ENCODE measurements at places on chromosomes 3 and 15. TPM values are rescaled to one million over a fixed set of nuclear protein-coding genes. Genes with fewer than 3 reads are reported as not detected.

- peaks cover 18% of the 10 kb centered on the region for H3K36me3 ChIP-seq
- DNase-seq, result no peak
- H3K27ac ChIP-seq, result no peak overlapping the region
Observed at GRCh38 chr15:30922480-30923311, 19.0 kb downstream of the FAN1 start.

- H3K4me1 ChIP-seq, result peaks cover 45% of the 10 kb centered on the region
- no peak for DNase-seq
- H3K27ac ChIP-seq, result no peak overlapping the region
- no peak overlapping the region for H3K4me3 ChIP-seq
- H3K36me3 ChIP-seq, result no peaks in the 10 kb centered on the region
Observed at GRCh38 chr15:31442699-31443111, 116.1 kb downstream of the KLF13 start.

Gene SLITRK3
- total RNA-seq, result not detected

- no peak overlapping the region for H3K27ac ChIP-seq
- H3K27me3 ChIP-seq, result no peaks in the 10 kb centered on the region
- DNase-seq, result no peak
- peaks cover 2% of the 10 kb centered on the region for H3K4me1 ChIP-seq
Observed at GRCh38 chr3:129614927-129615363, 8.5 kb upstream of the PLXND1 start.

Gene KNL1
- total RNA-seq, result 2.8 TPM

Gene SGO1
- 0.70 TPM for total RNA-seq

Gene NUTM1
- not detected for total RNA-seq

DNA sequence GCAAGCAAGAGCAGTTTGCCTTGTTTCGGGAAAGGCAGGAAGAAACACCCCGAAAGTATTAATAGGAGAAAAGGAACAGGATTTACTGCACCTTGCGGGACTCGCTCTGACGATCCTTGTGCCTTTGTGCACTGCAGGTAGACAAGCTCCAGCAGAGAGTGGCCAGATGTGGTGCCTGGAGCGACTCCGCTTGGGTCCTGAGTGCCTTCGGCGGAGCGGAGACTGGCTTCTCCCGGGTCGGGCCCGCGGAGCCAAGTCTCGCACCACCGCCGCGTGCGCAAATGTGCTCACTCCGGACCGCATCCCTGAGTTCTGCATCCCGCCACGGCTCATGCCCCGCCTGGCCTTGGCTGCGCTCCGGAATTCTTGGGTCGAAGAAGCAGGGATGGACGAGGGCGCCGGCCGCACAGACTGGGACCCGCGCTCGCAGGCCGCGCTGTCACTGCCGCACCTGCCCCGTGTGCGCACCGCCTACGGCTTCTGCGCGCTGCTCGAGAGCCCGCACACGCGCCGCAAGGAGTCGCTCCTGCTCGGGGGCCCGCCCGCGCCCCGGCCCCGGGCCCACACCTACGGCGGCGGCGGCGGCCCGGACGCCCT is 769 bp downstream of the C2CD4A start:
- H3K36me3 ChIP-seq, result no peaks in the 10 kb centered on the region
- DNase-seq, result peak; percentile 10
- peak overlapping the region; percentile 70 for H3K4me3 ChIP-seq

Gene WDR93
- total RNA-seq, result not detected

GRCh38 chr3:9549600-9549999 is 4.0 kb downstream of the LHFPL4 start:
- H3K36me3 ChIP-seq, result no peaks in the 10 kb centered on the region
- DNase-seq, result no peak
- H3K4me3 ChIP-seq, result no peak overlapping the region
- H3K27ac ChIP-seq, result no peak overlapping the region
- H3K4me1 ChIP-seq, result no peaks in the 10 kb centered on the region
- peaks cover 2% of the 10 kb centered on the region for H3K27me3 ChIP-seq

Gene PLSCR2
- total RNA-seq, result not detected

GRCh38 chr3:126028096-126028495 is 55.8 kb downstream of the SLC41A3 start:
- peak overlapping the region; percentile 12 for H3K4me3 ChIP-seq
- no peaks in the 10 kb centered on the region for H3K27me3 ChIP-seq
- H3K4me1 ChIP-seq, result peaks cover 21% of the 10 kb centered on the region
- H3K27ac ChIP-seq, result no peak overlapping the region

Gene CSNK1G1
- total RNA-seq, result 23.0 TPM

- no peaks in the 10 kb centered on the region for H3K4me1 ChIP-seq
- H3K27me3 ChIP-seq, result no peaks in the 10 kb centered on the region
- H3K4me3 ChIP-seq, result no peak overlapping the region
- H3K36me3 ChIP-seq, result no peaks in the 10 kb centered on the region
- no peak for DNase-seq
Observed at GRCh38 chr3:190848870-190849269, 13.6 kb downstream of the GMNC start.

- H3K27ac ChIP-seq, result no peak overlapping the region
- H3K4me1 ChIP-seq, result no peaks in the 10 kb centered on the region
- peaks cover 2% of the 10 kb centered on the region for H3K27me3 ChIP-seq
- DNase-seq, result no peak
- no peak overlapping the region for H3K4me3 ChIP-seq
Observed at GRCh38 chr3:66538390-66538789, 37.6 kb upstream of the LRIG1 start.

DNA sequence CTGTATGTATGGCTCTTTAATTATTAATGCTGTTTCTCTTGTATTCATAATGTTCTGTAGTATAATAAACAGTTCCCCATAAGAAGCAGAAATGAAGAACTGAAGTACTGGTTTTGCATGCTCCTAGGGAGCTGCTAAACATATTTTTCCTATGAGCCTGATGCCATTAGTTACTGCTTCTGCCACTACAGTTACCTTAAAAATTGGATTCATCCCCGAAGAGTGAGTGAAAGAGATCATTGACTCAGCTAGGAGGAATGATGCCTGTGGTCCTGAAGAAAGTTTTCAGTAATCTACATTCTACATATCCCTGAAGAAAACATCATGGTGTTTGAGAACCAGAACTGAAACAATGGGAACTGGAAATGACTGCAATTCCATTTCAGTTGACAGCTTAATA is 37.1 kb upstream of the ST3GAL6 start:
- no peak overlapping the region for H3K4me3 ChIP-seq
- H3K36me3 ChIP-seq, result no peaks in the 10 kb centered on the region
- H3K4me1 ChIP-seq, result no peaks in the 10 kb centered on the region
- H3K27ac ChIP-seq, result no peak overlapping the region
- no peak for DNase-seq
- H3K27me3 ChIP-seq, result no peaks in the 10 kb centered on the region

GRCh38 chr3:48493203-48493501 is 10.8 kb downstream of the SHISA5 start:
- no peak overlapping the region for H3K27ac ChIP-seq
- no peaks in the 10 kb centered on the region for H3K36me3 ChIP-seq
- no peak for DNase-seq
- no peaks in the 10 kb centered on the region for H3K4me1 ChIP-seq

DNA sequence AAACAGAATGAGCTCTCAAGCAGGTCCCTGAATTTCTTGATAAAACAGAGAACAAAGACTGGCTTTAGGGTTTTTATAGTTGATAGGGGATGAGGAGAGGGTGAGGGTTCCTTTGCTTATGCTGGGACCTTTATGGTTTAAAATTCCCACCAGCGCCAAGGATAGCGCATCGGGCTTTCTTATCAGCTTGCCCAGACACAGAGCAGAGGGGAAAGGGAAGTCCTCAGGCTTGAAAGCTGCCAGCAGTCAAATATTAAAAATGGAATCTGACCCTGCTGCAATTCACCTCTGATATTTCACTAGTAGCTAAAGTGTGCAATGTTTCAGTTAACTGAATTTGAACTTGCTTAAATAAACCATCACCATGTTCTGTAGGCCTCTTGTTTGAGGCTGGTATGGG is 55.0 kb upstream of the EPHA3 start:
- no peaks in the 10 kb centered on the region for H3K36me3 ChIP-seq
- H3K27me3 ChIP-seq, result no peaks in the 10 kb centered on the region
- H3K4me3 ChIP-seq, result no peak overlapping the region
- H3K4me1 ChIP-seq, result no peaks in the 10 kb centered on the region
- no peak overlapping the region for H3K27ac ChIP-seq

DNA sequence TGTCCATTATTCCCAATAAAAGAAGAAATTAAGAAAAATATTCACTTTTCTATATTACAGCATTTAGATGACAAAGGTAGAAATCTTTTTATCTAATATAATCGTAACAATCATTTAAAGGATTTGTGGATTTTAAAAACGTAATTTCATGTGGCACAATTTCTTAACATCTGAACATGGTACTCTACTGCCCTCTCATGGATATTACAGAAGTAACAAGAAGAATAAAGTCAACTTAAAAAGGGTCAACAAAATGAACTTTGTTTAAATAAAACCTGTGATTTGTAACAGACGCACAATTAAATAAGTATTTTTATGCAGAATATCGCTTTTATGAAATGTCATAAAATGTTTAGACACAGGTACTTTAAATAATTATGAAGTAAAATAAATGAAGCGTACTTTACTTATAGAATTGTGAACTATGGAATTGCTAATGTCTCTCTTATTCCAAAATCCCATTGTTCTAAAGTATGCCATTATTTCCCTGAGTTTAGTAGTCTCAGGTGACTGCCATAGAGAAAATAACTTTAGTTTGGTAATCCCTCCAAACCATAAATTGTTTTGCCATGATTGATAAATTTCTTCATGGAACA is 366.8 kb upstream of the ZNF385D start:
- H3K4me1 ChIP-seq, result no peaks in the 10 kb centered on the region
- no peak overlapping the region for H3K4me3 ChIP-seq
- no peak for DNase-seq

- H3K4me1 ChIP-seq, result no peaks in the 10 kb centered on the region
- H3K36me3 ChIP-seq, result no peaks in the 10 kb centered on the region
- no peaks in the 10 kb centered on the region for H3K27me3 ChIP-seq
- DNase-seq, result no peak
Observed at GRCh38 chr3:130973406-130973805, 53.2 kb downstream of the ASTE1 start.

Gene CACNA2D2
- total RNA-seq, result 4.0 TPM

GRCh38 chr3:13019243-13020095 is 53.8 kb downstream of the IQSEC1 start:
- no peak overlapping the region for H3K27ac ChIP-seq
- no peaks in the 10 kb centered on the region for H3K36me3 ChIP-seq
- no peaks in the 10 kb centered on the region for H3K27me3 ChIP-seq
- H3K4me1 ChIP-seq, result peaks cover 17% of the 10 kb centered on the region

- H3K27me3 ChIP-seq, result no peaks in the 10 kb centered on the region
- peaks cover 11% of the 10 kb centered on the region for H3K36me3 ChIP-seq
- peak overlapping the region; percentile 71 for H3K4me3 ChIP-seq
- H3K27ac ChIP-seq, result peak overlapping the region; percentile 99
- peak; percentile 43 for DNase-seq
- H3K4me1 ChIP-seq, result peaks cover 34% of the 10 kb centered on the region
Observed at GRCh38 chr15:44729408-44730127, 6.8 kb upstream of the TRIM69 start.

DNA sequence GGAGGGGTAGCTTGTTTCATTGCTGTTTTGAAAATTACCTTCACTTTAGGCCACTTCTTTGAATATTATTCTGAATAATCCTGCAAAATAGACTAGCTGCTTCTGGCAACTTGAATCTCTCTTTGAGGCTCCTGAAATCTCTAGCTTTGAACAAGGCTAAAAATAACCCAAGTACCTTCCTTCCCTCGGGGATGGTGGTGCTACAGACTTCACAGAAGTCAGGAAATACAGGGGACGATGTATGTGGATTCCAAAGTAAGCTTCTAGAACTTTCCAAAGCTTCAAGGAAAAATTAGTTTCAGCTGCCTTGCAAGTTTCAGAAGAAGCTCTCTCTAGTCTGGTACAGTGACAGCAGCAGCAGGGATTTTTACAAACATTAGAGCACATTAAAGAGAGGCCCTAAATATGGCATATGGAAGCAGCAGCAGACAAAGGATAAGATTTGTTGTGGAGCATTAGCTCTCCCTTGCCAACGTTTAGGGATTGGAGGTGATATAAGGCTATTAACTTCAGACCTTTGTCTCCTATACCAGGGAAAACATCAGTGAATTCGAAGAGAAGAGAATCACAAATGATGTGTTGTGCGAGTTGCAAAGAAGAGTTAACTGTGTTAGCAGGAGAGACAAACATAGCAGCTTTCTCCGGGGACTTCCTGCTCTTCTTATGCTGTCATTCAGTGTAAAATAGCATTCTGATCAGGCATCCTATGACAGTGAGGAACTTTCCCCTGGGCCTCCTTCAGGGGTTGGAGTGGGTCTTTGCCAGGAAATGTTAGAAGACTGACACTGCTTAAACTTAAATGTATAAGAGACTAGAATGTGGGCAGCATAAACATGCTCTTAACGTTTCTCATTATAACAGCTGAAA is 783.0 kb upstream of the ARPP21 start:
- DNase-seq, result no peak
- H3K4me1 ChIP-seq, result peaks cover 2% of the 10 kb centered on the region
- H3K27ac ChIP-seq, result no peak overlapping the region
- no peaks in the 10 kb centered on the region for H3K27me3 ChIP-seq
- no peaks in the 10 kb centered on the region for H3K36me3 ChIP-seq

DNA sequence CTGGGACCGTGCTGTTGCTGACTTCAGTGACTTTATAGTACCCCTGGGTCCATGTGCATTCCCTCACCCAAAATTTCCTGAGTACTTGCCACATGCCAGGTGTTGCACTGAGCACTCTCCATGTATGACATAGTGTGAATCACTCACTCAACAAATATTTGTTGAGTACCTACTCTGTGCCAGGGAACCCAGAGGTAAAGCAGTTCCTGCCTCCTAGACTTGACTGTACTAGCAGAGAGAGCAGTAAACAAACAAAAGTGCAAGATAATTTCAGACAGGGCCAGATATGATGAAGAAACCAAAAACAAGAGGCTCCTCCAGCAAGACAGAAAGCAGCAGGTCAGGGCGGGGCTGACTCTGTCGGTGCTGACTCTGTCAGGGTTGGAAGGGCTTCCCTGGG is 12.2 kb downstream of the TGM4 start:
- H3K27me3 ChIP-seq, result peaks cover 36% of the 10 kb centered on the region
- no peak overlapping the region for H3K4me3 ChIP-seq
- no peak overlapping the region for H3K27ac ChIP-seq
- H3K36me3 ChIP-seq, result no peaks in the 10 kb centered on the region
- no peaks in the 10 kb centered on the region for H3K4me1 ChIP-seq

Gene ABI3BP
- not detected for total RNA-seq

- DNase-seq, result no peak
- H3K27me3 ChIP-seq, result no peaks in the 10 kb centered on the region
- no peak overlapping the region for H3K4me3 ChIP-seq
- H3K36me3 ChIP-seq, result no peaks in the 10 kb centered on the region
Observed at GRCh38 chr3:156888576-156888975, 62.4 kb downstream of the LEKR1 start.

GRCh38 chr3:195249057-195249770 is 21.7 kb downstream of the XXYLT1 start:
- DNase-seq, result no peak
- no peak overlapping the region for H3K4me3 ChIP-seq
- H3K27ac ChIP-seq, result no peak overlapping the region
- H3K27me3 ChIP-seq, result no peaks in the 10 kb centered on the region
- peaks cover 13% of the 10 kb centered on the region for H3K4me1 ChIP-seq
- no peaks in the 10 kb centered on the region for H3K36me3 ChIP-seq

DNA sequence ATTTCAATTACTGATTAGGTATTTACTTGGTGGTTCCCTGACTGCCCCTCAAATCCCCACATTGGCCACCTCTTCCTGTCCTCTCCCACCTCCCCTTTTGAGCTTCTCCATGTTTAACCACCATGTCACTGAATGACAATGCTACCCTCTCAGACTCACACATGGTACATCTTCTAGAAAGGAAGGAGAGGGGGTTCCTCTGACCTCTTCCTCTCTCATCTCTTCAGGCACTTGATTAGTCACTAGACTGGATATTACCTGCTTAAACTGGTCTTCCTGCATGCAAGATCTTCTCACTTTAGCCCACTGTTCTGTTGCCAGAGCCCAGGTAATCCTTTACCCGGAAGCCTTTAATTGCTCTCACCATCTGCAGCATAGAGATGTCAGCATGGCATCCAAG is 64.9 kb downstream of the DIPK2A start:
- H3K36me3 ChIP-seq, result no peaks in the 10 kb centered on the region
- no peak overlapping the region for H3K4me3 ChIP-seq
- H3K4me1 ChIP-seq, result no peaks in the 10 kb centered on the region
- DNase-seq, result no peak
- no peaks in the 10 kb centered on the region for H3K27me3 ChIP-seq

Data from T-cell (primary cell).